ENCODE measurements at places on chromosomes 2 and 18.

- H3K36me3 ChIP-seq = no peaks in the 10 kb centered on the region
- H3K4me1 ChIP-seq = peaks cover 8% of the 10 kb centered on the region
- no peak for DNase-seq
- no peak overlapping the region for H3K4me3 ChIP-seq
- no peak overlapping the region for H3K27ac ChIP-seq
- peaks cover 15% of the 10 kb centered on the region for H3K27me3 ChIP-seq
Measured at GRCh38 chr18:9710037-9710436, 1.9 kb downstream of the RAB31 start.

DNA sequence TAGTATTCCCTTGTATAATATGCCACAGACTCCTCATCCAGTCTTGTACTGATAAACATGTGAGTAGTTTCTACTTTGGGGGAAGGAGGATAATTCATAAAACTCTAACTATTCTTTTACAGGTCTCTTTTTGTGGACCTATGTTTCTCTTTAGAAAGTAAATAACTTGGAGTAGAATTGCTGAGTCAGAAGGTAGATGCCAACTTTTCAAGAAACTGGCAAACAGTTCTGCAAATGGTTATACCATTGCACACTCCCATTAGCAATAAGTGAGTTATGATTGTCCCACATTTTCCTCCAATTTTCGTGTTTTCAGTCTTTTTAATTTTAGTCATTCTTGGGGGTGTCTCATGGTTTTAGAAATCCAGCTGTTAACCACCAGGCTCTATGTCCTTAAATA lies 477.2 kb upstream of the LRRTM4 start:
- no peak overlapping the region for H3K4me3 ChIP-seq
- no peaks in the 10 kb centered on the region for H3K36me3 ChIP-seq
- no peak for DNase-seq
- H3K27me3 ChIP-seq = no peaks in the 10 kb centered on the region
- H3K27ac ChIP-seq = no peak overlapping the region
- no peaks in the 10 kb centered on the region for H3K4me1 ChIP-seq

- no peak overlapping the region for H3K27ac ChIP-seq
- no peaks in the 10 kb centered on the region for H3K36me3 ChIP-seq
- no peaks in the 10 kb centered on the region for H3K4me1 ChIP-seq
Measured at GRCh38 chr2:165428926-165429325, 40.6 kb upstream of the CSRNP3 start.

DNA sequence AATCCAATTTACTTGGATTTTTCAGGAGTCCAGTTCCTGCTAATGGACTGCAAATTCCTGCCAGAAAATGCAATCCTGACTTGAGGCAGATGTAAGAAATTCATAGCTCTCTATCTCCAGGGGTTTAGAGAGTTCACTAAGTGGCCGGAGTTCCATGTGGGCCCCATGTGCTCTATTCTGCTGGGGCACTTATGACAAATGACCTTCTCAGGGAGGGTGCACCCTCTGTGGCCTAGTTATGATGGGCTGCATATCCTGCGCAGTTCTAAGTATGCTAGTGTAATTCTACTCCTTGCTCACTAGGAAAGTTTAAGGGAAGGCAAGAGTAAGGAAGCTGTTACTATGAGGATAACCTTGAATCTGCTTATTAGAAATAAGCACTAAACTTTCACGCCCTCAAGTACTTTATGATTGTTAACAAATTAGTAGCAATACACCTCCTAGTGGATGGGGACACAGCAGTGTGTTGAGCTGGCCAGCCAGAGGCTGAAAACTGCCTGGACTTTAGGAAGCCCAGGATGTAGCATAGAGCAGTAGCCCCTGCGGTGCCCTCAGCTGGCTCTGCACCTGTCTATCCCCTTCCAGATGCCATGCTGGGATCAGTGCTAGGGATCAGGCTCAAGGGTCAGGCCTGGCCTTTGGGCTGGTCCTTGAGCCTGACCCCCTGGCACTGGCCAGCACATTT lies 14.4 kb downstream of the SMYD1 start:
- no peaks in the 10 kb centered on the region for H3K36me3 ChIP-seq
- H3K4me3 ChIP-seq = no peak overlapping the region
- no peaks in the 10 kb centered on the region for H3K27me3 ChIP-seq
- no peaks in the 10 kb centered on the region for H3K4me1 ChIP-seq

DNA sequence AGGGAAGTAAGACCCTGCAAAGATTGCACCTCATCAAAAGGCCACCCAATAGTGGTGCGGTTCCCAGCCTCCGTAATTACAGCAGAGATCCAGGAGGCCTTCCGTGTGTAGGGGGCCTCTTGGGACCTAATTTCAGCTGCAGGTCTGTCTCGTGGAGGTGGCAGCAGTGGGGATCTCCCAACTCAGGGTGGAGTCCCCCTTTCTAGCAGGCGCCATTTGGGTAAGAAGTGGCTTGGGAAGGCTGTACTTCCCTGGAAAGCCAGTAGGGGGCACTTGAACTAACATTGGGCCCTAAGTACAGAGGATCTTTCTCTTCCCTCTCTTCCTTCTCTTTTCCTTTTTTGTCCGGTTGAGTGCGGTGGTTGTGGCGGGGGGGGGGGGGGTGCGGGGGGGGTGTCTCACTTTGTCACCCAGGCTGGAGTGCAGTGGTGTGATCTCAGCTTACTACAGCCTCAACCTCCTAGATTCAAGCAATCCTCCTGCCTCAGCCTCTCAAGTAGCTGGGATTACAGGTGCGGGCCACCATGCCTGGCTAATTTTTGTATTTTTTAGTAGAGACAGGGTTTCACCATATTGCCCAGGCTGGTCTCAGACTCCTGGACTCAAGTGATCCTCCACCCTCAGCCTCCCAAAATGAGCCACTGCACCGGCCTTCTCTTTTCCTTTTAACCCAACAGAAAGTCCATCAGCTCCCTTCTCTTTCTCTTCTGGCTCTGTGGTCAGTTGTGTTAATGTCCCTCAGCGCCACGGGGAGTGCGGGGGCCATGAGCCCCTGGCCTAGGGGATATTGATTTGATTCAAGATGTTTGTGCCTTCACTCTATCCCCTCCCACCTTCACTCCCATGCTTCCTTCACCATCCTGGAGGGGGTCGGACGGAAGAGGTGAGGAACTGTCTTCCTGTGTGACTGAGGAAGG lies 32.0 kb downstream of the CENPO start:
- H3K4me1 ChIP-seq = no peaks in the 10 kb centered on the region
- no peak overlapping the region for H3K4me3 ChIP-seq
- peaks cover 14% of the 10 kb centered on the region for H3K36me3 ChIP-seq
- H3K27ac ChIP-seq = no peak overlapping the region
- no peak for DNase-seq
- no peaks in the 10 kb centered on the region for H3K27me3 ChIP-seq

DNA sequence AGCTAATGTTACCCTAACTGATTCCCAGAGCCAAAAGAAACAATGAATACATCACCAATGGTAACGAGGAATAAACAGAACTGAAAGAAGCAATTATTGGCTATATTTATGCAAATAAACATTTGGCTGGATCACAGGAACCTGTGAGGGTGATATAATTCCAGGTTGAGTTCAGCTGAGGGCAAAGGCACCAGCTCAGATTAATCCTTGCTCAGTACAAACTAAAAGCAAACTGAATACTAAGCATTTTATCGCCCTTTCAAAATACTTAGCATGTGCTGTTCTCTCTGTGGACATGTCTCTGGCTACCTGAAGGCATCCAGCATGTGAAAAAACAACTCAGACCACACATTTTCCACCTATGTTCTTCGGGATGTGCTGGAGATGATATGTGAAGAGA lies 791.7 kb downstream of the METTL4 start:
- no peaks in the 10 kb centered on the region for H3K27me3 ChIP-seq
- no peaks in the 10 kb centered on the region for H3K4me1 ChIP-seq
- no peak overlapping the region for H3K4me3 ChIP-seq
- no peak for DNase-seq
- no peak overlapping the region for H3K27ac ChIP-seq
- H3K36me3 ChIP-seq = no peaks in the 10 kb centered on the region

GRCh38 chr18:31398191-31398590 lies 21.6 kb downstream of the DSG4 start:
- H3K4me1 ChIP-seq = no peaks in the 10 kb centered on the region
- DNase-seq = no peak
- H3K4me3 ChIP-seq = no peak overlapping the region
- no peaks in the 10 kb centered on the region for H3K27me3 ChIP-seq
- no peak overlapping the region for H3K27ac ChIP-seq

DNA sequence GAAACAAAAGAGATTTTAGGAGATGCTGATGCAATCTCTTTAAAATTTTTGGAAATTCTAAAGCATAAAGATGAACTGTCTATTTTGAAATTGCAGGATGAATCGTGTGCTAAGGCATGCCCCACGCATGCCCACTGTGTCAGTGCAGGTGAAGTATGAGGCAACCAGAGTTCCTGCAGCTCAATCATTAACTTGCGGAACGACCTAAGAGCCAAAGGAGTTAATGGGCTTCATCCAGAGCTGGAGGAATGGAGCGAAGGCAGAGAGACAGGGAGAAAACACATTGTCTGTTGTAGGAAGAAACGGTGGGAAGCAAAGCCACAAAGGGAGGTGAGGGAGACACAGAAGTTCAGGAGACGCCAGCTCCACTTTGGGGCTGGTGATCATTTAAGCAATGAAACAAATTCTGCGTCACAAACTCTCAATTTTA lies 265.2 kb downstream of the CCDC85A start:
- H3K36me3 ChIP-seq = no peaks in the 10 kb centered on the region
- H3K27me3 ChIP-seq = no peaks in the 10 kb centered on the region
- H3K4me3 ChIP-seq = no peak overlapping the region
- no peak overlapping the region for H3K27ac ChIP-seq

- H3K27ac ChIP-seq = no peak overlapping the region
- no peak overlapping the region for H3K4me3 ChIP-seq
- DNase-seq = no peak
- H3K36me3 ChIP-seq = no peaks in the 10 kb centered on the region
- no peaks in the 10 kb centered on the region for H3K4me1 ChIP-seq
Measured at GRCh38 chr2:42932271-42933151, 140.1 kb upstream of the HAAO start.

GRCh38 chr2:196592911-196593881 lies 46.3 kb upstream of the CCDC150 start:
- peaks cover 15% of the 10 kb centered on the region for H3K27me3 ChIP-seq
- no peaks in the 10 kb centered on the region for H3K36me3 ChIP-seq
- DNase-seq = no peak
- no peak within 1 kb of the TSS for H3K27ac ChIP-seq
- peaks cover 3% of the 10 kb centered on the region for H3K4me1 ChIP-seq

GRCh38 chr2:85250045-85250444 lies 77.7 kb downstream of the TGOLN2 start:
- no peak overlapping the region for H3K27ac ChIP-seq
- no peaks in the 10 kb centered on the region for H3K27me3 ChIP-seq
- no peaks in the 10 kb centered on the region for H3K4me1 ChIP-seq
- no peak overlapping the region for H3K4me3 ChIP-seq

GRCh38 chr2:99422599-99422998 lies 67.2 kb downstream of the REV1 start:
- H3K36me3 ChIP-seq = peaks cover 37% of the 10 kb centered on the region
- H3K4me3 ChIP-seq = no peak overlapping the region
- DNase-seq = no peak
- no peaks in the 10 kb centered on the region for H3K27me3 ChIP-seq

DNA sequence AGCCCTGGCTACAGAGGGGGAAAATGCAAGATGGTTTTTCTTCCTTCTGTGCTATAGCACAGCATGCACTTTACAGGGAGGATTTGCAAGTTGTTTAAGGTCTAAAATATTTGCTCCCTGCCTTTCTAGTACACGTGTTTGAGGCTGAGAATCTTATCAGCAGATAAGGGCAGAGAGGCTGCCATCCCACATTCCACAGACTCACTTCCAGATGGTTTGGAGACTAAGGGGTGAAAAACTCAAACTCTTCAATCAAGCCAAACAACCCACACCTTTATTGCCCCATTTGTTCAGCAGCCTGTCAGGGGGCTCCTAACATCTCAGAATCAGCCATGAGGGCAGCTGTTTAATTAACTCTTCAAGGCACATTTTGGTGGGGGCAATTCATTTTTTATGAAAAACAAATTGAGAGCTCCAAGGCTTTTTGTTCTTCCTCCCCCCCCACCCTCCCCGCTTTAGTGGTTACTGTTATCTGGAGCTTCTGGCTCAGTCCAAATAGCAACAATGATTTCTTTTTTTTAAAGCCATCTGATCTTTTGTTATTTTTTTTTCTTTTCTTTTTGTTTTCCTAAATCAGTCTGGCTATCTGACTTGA lies 242.6 kb upstream of the NT5C1B start:
- no peaks in the 10 kb centered on the region for H3K36me3 ChIP-seq
- H3K4me3 ChIP-seq = no peak overlapping the region
- DNase-seq = no peak
- no peaks in the 10 kb centered on the region for H3K4me1 ChIP-seq
- H3K27me3 ChIP-seq = no peaks in the 10 kb centered on the region
- no peak overlapping the region for H3K27ac ChIP-seq

DNA sequence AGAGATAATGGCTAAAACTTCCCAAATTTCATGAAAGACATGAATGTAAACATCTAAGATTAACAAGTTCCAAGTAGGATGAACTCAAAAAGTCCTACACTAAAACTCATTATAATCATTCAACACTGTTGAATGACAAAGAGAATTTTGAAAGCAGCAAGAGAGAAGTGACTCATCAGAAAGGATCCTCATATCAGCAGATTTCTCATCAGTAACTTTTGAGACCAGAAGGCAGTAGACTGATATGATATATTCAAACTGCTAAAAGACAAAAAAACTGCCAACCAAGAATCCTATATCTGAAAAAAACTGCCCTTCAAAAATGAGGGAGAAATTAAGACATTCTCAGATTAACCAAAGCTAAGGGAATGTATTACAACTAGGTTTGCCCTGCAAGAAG lies 130.6 kb upstream of the OTX1 start:
- no peak overlapping the region for H3K4me3 ChIP-seq
- no peak overlapping the region for H3K27ac ChIP-seq
- no peaks in the 10 kb centered on the region for H3K36me3 ChIP-seq
- no peaks in the 10 kb centered on the region for H3K27me3 ChIP-seq

- H3K4me3 ChIP-seq = no peak overlapping the region
- H3K27me3 ChIP-seq = no peaks in the 10 kb centered on the region
- no peak overlapping the region for H3K27ac ChIP-seq
- H3K36me3 ChIP-seq = no peaks in the 10 kb centered on the region
- peaks cover 21% of the 10 kb centered on the region for H3K4me1 ChIP-seq
Measured at GRCh38 chr18:59142274-59142673, 2.6 kb downstream of the SEC11C start.

GRCh38 chr18:59715966-59716369 lies 18.7 kb upstream of the CCBE1 start:
- no peaks in the 10 kb centered on the region for H3K27me3 ChIP-seq
- no peaks in the 10 kb centered on the region for H3K4me1 ChIP-seq
- no peak for DNase-seq
- no peak overlapping the region for H3K4me3 ChIP-seq

DNA sequence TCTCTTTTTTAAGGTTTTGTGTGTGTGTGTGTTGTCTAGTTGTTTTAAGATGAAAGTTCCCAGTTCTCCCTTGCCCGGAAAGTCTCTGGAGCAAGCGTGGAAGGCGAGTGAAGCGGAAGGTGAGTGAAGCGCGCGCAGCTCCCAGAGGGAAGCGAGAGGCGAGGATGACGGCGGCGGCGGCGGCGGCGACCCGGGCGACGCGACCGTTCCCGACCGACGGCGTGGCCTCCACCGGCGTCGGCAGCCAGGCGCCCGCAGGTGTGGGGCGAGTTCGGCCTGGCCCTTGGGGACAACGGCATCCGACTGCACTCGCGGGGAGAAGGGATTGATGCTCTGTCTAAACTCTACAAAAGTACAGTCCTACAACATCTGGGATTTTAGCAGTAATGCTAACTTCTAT lies 321.9 kb downstream of the CELF4 start:
- DNase-seq = no peak
- peaks cover 3% of the 10 kb centered on the region for H3K27me3 ChIP-seq
- H3K4me3 ChIP-seq = no peak overlapping the region

GRCh38 chr2:29776406-29776805 lies 145.0 kb downstream of the ALK start:
- H3K36me3 ChIP-seq = no peaks in the 10 kb centered on the region
- no peak overlapping the region for H3K4me3 ChIP-seq
- DNase-seq = no peak
- no peaks in the 10 kb centered on the region for H3K4me1 ChIP-seq

Measured in effector memory CD4-positive, alpha-beta T cell (primary cell).